Stimulated activated effector memory CD8-positive, alpha-beta T cell treated with anti-CD3 and anti-CD28 coated beads, Interleukin-12 subunit alpha, Interleukin-12 subunit beta, amount 100 ng/mL, for 72 hours (primary cell): ENCODE measurements at places on chromosomes 12 and 14.

GRCh38 chr12:51823875-51824565 lies 24.5 kb downstream of the FIGNL2 start:
- DNase-seq, result no peak

DNA sequence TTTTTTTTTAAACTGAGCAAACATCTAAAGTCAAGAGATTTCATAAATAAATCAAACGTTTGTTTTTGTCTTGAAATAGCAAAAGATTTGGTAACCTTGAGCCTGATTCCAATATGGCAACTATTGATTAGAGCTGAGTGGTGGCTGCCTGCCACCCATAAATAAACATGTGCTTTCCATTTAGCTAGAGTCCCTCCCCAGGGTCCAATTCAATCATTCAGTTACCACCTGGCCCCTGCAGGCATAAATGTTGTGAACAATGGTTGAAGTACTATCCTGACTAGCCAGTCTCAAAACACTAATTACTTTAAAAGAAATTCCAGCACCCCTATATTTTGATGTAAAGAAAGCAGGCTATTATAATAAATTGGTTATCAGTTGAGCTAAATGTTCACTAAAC lies 129.7 kb upstream of the GRIP1 start:
- DNase-seq, result no peak

GRCh38 chr14:79298373-79298772 lies 912.9 kb downstream of the DIO2 start:
- no peak for DNase-seq

GRCh38 chr12:114876968-114877680 lies 193.1 kb upstream of the TBX3 start:
- DNase-seq, result no peak

DNA sequence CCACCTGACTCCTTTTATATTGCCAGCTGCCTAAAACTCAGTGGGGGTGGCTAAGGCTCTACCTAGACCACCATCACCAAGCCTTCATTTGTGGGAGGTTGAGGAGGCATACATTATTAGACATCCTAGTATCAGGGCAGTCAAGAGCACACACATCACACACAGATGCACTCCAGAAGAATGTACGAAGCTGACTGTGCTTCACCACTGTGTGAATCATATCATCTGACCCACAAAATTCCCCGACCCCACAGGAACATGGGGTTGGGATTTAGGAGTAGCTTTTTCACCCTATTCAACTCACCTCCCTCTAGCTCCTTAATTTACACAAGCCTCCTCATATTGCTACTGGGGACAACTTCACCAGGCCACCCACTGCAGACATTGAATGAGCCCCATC lies 64.8 kb upstream of the BDKRB2 start:
- DNase-seq, result peak; percentile 22

GRCh38 chr14:99713972-99714371 lies 29.9 kb downstream of the CYP46A1 start:
- no peak for DNase-seq

- DNase-seq, result no peak
Measured at GRCh38 chr12:18239526-18239925, 21.8 kb upstream of the PIK3C2G start.

DNA sequence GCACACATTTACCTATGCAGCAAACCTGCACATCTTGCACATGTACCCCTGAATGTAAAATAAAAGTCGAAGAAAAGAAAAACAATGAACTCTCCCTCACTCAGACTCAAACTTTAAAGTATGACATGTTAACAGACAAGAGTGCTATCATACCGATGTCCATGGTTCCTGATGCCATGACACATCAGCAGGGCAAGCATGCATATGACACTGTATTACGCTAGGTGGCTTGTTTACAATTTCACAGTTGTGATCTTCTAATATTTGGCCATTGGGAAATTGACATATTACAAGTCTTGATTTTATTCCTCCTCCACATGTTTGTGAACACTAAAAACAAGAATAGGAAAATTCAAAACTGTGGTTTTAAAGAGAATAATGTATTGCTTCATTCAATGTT lies 126.6 kb downstream of the ADAMTS20 start:
- DNase-seq, result no peak

DNA sequence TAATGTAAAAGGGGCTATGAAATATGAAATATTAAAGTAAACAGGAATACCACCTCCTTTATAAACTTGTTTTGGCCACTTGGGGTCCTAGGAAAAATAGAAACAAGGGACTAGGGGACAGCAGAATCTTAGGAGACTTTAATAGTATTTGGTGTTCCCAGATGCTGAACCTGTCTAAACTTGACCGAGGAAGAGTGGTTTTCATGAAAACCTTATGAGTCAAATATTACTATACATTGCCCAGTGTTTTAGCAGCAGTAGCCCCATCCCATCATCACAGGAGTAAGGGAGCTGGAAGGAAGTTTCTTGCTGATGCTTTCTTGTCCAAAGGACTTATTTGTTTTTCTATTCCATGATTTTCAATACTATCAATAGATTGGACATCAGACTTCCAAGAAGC lies 177.5 kb upstream of the CAND1 start:
- no peak for DNase-seq

GRCh38 chr12:102379346-102380162 lies 100.8 kb downstream of the IGF1 start:
- no peak for DNase-seq

- DNase-seq, result no peak
Measured at GRCh38 chr12:57724936-57725740, 13.4 kb downstream of the AGAP2 start.

GRCh38 chr14:98847521-98848468 lies 424.2 kb downstream of the BCL11B start:
- no peak for DNase-seq
